ENCODE measurements at places on chromosomes 7 and 10. TPM values are rescaled to one million over a fixed set of nuclear protein-coding genes. Genes with fewer than 3 reads are reported as not detected.

Gene LIPJ
- total RNA-seq = not detected

Gene COL1A2
- 18.8 TPM for total RNA-seq

Gene MOGAT3
- not detected for total RNA-seq

Gene LYZL2
- not detected for total RNA-seq

Gene CHCHD3
- 55.0 TPM for total RNA-seq

Gene ZNF32
- total RNA-seq = 23.9 TPM

Gene AMPH
- 2.3 TPM for total RNA-seq

Gene CALHM3
- total RNA-seq = not detected

Gene ANKRD61
- not detected for total RNA-seq

Gene PIP
- total RNA-seq = not detected

Gene CBX3
- 73.3 TPM for total RNA-seq

Gene TSC22D4
- 29.2 TPM for total RNA-seq
